ENCODE measurements at places on chromosomes 13 and 19. TPM values are rescaled to one million over a fixed set of nuclear protein-coding genes. Genes with fewer than 3 reads are reported as not detected.

Gene GRIN2D
- total RNA-seq: 0.04 TPM

Gene DPF1
- total RNA-seq: 0.16 TPM

DNA sequence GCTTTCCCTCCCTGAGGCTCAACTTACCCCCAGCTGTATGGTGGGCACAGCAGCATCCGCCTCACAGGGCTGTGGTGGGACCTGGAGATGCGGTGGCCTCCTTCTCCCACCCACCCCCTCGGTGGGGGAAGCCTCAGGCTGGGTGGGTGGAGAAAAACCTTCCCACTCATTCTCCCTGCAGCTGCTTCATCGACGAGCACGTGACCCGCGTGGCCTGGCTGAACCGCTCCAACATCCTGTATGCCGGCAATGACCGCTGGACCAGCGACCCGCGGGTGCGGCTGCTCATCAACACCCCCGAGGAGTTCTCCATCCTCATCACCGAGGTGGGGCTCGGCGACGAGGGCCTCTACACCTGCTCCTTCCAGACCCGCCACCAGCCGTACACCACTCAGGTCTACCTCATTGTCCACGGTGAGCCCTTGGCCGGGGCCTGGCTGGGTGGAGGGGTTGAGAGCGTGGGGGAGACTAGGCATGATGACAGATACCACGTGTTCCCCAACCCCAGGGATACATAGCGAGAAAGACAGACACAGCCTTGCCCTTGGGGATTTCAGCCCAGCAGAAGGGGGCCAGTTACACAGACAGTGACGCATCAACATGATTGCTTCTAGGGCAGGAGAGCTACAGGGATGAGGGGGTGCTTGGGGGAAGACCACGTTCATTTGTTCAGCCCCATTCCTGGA, 12.2 kb downstream of the IGLON5 start:
- peak; percentile 4 for ATAC-seq

DNA sequence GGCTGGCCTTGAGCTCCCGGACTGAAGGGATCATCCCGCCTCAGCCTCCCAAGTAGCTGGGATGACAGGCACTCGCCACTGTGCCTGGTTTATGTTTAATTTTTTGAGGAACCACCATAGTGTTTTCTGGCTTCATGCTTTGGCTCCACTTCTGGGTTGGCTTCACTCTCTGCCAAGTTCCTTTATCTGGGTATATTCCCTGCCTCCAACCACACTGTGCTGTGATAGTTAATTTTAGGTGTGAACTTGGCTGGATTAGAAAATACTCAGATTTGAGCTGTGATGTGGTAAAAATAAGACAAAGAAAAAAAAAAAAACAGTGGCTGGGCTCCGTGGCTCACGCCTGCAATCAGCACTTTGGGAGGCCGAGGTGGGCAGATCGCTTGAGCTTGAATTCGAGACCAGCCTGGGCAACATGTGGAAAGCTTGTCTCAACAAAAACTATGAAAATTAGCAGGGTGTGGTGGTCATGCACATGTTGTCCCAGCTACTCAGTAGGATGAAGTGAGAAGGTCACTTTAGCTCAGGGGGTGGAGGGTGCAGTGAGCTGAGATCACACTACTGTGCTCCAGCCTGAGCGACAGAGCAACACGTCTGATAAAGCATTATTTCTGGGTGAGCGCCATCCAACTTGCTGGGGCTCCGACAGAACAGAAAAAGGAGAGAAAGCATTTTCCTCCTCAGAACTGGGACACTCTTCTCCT, 7.5 kb upstream of the ILF3 start:
- ATAC-seq: no peak

Gene ZNF541
- 0.08 TPM for total RNA-seq

DNA sequence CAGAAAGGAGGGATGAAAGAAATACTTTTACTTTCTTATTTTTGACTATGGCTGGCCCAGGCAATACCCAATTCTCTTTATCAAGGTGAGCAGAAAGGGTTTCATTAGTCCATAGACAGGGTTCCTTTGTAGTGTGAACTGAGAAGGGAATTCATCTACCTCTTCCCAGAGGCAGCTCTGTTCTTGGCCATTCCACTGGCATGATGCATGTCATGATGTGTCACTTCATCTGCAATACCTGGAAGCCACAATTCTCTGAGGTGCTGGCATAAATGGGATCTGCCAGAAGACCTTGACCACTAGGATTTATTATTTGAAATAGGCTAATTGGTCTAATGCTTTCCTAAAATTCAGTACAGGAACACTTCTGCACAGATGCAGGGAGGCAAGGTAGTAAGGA, 542.8 kb downstream of the RFC3 start:
- no peak for ATAC-seq

GRCh38 chr19:44649578-44650145, 6.0 kb downstream of the PVR start:
- ATAC-seq: no peak

DNA sequence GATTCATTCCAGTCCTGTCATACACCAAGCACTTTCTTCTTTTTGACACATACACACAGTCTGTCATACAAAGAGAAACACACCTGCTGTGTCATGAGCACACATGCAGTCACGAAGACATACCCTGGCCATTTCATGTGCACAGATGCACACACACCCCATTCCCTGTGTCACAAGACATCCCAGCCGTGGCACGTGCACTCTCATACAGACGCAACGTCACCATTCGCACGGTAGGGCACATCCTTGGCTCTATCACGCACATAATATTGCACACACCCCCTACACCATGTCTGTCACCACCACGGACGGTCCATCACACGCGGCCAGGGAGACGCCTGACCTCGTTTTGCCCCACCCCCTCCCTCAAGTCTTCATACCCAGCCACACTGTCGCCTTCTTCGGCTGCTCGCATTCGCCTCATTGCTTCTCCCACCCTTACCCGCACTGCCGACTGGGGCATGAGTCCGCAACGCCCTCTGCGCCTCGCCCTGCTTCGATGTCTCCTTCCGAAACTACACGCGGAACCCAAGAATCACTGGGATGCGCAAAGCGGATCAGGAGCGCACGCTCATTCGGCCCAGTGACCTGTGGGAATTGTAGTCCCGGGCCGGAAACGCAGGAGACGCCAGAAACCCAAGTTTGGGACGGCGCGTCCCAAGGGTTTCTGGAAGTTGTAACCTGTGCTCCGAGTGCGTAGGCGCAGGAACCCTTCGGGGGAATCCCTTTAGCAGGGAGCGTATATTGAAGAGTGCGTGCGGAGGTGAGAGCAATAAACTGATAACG, 6.8 kb upstream of the ZNF283 start:
- ATAC-seq: no peak

- ATAC-seq: no peak
Observed at GRCh38 chr19:3159565-3159964, 19.0 kb upstream of the S1PR4 start.

DNA sequence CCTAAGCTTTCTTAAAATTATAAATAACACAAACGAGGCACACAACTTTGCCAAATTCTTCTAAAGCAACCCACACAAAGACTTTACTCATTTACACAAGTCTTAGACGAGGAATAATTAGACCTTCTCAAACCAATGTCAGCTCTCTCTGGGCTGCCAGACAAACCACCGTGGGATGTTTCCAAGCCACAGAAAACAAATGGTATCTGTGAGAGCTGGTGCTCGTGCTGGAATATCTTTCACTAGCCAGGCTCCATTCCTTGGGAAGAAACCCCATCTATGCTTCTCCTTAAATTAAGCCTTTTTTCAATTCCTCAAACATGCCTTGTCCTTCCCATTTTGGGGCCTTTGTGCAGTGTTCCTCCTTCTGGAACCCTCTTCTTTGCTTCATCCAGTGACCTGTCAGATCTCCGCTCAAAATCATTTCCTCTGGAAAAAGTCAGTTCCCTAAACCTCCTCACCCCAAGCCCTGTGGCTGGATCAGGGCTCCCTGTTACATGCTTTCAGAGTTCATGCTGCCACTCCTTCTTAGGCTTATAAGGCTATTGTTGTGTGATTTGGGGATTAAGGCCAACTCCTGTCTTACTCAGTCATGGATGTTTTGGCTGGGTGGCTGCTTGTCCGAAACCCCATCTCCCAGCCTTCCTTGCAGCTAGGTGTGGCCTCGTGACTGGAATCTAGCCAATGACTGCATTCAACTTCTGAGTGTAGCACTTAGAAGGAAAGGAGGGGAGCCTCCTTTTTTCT, 64.2 kb upstream of the GTF2F2 start:
- ATAC-seq: peak; percentile 95

GRCh38 chr13:107554460-107554859, 660.9 kb downstream of the LIG4 start:
- no peak for ATAC-seq

Data from esophagus mucosa (tissue), 1 donor.